Activated T-cell treated with anti-CD3 and anti-CD28 coated beads, Interleukin-2, amount 50 U/mL, for 72 hours (primary cell): ENCODE measurements at places on chromosomes 4 and X. TPM values are rescaled to one million over a fixed set of nuclear protein-coding genes. Genes with fewer than 3 reads are reported as not detected.

DNA sequence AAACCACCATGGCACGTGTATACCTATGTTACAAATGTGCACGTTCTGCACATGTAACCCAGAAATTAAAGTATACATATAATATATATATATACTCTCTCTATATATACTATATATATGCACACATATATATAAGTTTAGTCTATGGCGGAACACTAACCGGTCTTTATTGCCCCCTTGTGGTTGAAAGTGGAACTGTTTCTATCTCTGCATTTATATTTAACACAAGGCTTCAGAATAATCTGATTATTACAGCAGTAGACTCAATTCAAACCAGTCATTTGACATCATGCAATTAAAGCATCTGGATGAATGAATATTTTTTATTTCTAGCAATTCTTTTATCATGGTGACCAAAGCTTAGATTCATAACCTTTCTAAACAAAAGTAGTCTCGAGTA, 14.6 kb downstream of the RAB9B start:
- DNase-seq: peak; percentile 3

DNA sequence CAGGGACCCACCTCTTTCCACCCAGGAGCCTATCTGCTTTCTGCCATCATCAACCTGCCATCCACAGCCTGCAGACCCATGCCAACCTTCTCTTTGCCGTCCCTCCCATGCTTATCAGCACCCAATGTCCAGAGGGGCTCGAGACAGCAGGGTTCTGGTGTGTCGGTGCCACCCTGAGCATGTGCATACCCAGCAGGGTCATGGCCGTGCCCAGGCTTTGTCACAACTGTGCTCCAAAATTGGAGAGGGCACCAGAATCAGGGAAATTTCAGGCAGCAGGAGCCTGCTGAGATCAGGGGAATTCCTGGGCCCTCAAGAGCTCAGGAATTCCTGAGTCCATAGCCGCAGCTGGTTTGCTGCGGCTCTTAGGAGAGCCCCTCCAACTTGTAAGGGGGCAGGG, 330.6 kb downstream of the CCSER1 start:
- no peak for DNase-seq

- DNase-seq: no peak
Observed at GRCh38 chr4:1819816-1820215, 26.7 kb downstream of the FGFR3 start.

CTAG1B gene
- total RNA-seq: not detected

SYTL5 gene
- not detected for total RNA-seq
